Cardiac muscle cell (in vitro differentiated cells and primary cell): ENCODE measurements at places on chromosomes 4 and X. TPM values are rescaled to one million over a fixed set of nuclear protein-coding genes. Genes with fewer than 3 reads are reported as not detected.
A peak's percentile ranks its signal among the peaks of the same experiment; 100 is the strongest.

DNA sequence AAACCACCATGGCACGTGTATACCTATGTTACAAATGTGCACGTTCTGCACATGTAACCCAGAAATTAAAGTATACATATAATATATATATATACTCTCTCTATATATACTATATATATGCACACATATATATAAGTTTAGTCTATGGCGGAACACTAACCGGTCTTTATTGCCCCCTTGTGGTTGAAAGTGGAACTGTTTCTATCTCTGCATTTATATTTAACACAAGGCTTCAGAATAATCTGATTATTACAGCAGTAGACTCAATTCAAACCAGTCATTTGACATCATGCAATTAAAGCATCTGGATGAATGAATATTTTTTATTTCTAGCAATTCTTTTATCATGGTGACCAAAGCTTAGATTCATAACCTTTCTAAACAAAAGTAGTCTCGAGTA is 14.6 kb downstream of the RAB9B start:
- H3K27ac ChIP-seq = no peak overlapping the region
- no peak overlapping the region for H3K4me3 ChIP-seq
- H3K27me3 ChIP-seq = no peaks in the 10 kb centered on the region
- peak; percentile 74 for DNase-seq
- no peaks in the 10 kb centered on the region for H3K4me1 ChIP-seq

DNA sequence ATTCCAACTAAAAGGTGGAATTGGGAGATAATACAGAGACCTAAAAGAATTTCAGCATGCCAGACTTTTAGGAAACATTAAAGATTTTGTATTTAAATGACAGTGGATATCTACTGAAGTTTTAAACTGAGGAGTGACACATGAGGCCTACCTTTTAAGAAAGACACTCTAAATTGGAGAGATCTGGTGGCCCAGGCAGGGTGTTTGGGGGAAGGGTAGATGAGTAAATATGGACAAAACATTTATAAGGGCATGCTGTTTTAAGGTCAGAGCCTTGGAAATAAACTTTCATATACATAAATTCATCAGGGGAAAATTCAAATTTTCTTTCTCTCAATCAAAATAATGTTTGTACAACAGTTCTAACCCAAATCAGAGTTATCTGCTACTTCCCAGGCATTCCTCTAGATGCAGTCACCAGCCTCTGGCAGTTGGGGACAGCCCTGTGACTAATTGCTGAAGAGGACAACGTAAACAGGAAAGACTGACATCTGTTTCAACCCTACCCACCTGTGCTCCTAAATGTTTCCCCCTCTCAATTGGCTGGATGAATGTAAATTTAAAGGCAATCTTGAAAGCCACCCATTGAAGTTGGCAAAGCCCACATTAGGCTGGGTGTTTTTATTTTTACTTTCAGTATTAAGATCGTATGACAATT is 1646.9 kb upstream of the ADGRL3 start:
- no peaks in the 10 kb centered on the region for H3K36me3 ChIP-seq
- no peaks in the 10 kb centered on the region for H3K27me3 ChIP-seq
- H3K4me3 ChIP-seq = no peak overlapping the region
- no peaks in the 10 kb centered on the region for H3K4me1 ChIP-seq
- H3K27ac ChIP-seq = no peak overlapping the region
- DNase-seq = peak; percentile 0

Gene IL2
- total RNA-seq = not detected in 2 replicates

- H3K27ac ChIP-seq = no peak overlapping the region
- H3K36me3 ChIP-seq = no peaks in the 10 kb centered on the region
- no peak overlapping the region for H3K4me3 ChIP-seq
- H3K4me1 ChIP-seq = peaks cover 12% of the 10 kb centered on the region
Observed at GRCh38 chr4:100095729-100096595, 94.3 kb downstream of the DDIT4L start.

Gene JCHAIN
- total RNA-seq = not detected in 2 replicates

Gene SPANXD
- total RNA-seq = not detected in 2 replicates

DNA sequence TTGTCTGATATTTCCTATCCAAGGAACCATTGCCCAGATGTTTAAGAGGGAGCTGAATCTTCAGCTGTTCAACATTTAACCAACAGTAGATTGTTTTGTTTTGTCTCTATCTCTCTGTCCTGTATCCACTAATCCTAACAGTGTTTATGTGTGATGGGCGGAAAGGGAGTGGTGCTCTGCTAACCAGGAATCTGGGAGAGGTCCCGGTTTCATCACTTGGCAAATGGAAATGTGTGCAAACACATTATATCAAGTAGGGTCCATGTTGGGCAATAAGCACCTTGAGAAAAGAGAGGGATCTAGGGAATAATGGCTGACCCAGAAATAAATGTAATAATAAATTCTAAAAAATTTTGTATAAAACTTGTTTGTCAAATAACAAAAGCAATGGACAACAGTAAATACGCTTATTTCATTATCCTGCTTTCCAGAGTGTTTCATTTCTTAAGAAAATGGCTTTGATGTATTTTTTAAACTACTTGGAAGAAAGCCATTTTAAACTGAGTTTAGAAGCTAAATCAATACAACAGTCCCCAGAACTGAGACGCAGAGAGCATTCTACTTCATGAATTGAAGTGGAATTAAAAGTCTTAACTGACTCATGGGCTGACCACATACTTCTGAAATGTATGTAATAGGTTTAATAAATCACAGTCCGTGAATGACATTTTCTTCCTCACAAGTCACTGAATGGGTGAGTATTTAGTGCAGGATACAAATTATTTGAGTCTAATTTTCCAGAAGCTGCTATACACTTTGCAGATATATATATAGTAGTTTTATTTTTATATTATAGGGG is 55.8 kb downstream of the EMCN start:
- H3K27me3 ChIP-seq = no peaks in the 10 kb centered on the region
- H3K27ac ChIP-seq = no peak overlapping the region
- DNase-seq = no peak
- H3K4me1 ChIP-seq = no peaks in the 10 kb centered on the region
- no peaks in the 10 kb centered on the region for H3K36me3 ChIP-seq

Gene NCAPG
- total RNA-seq = 3.5 and 25.1 TPM in 2 replicates

Gene IL13RA2
- total RNA-seq = not detected in 2 replicates

- no peaks in the 10 kb centered on the region for H3K36me3 ChIP-seq
- peaks cover 14% of the 10 kb centered on the region for H3K27me3 ChIP-seq
- no peak overlapping the region for H3K4me3 ChIP-seq
- peaks cover 14% of the 10 kb centered on the region for H3K4me1 ChIP-seq
- no peak overlapping the region for H3K27ac ChIP-seq
Observed at GRCh38 chr4:1015746-1016145, 4.3 kb downstream of the FGFRL1 start.

DNA sequence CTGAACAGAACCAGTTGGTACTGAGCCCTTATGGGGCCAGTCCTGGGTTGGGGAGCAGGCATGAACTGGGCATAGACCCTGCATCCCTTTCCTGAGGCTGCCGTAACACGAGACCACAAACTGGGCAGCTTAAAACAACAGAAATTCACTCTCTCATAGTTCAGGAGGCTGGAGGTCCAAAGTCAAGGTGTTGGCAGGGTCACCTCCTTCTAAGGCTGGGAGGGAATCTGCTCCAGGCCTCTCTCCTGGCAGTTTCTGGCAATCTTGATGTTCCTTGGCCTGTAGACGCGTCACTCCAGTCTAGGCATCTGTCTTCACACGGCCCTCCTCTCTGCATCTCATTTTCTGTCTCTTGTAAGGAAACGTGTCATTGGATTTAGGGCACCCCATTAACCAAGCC is 19.8 kb upstream of the SORCS2 start:
- H3K27me3 ChIP-seq = no peaks in the 10 kb centered on the region
- H3K27ac ChIP-seq = no peak overlapping the region
- no peak for DNase-seq
- H3K4me1 ChIP-seq = no peaks in the 10 kb centered on the region
- H3K36me3 ChIP-seq = no peaks in the 10 kb centered on the region
- no peak overlapping the region for H3K4me3 ChIP-seq

Gene NCBP2L
- 0.11 TPM in 1 of 2 replicates, not detected in the other for total RNA-seq

- DNase-seq = no peak
- H3K4me3 ChIP-seq = no peak overlapping the region
- no peaks in the 10 kb centered on the region for H3K27me3 ChIP-seq
- no peaks in the 10 kb centered on the region for H3K36me3 ChIP-seq
- no peaks in the 10 kb centered on the region for H3K4me1 ChIP-seq
Observed at GRCh38 chrX:31376408-31377022, 304.7 kb upstream of the FTHL17 start.

Gene CLDN2
- 0.09 and 0.18 TPM in 2 replicates for total RNA-seq

- H3K36me3 ChIP-seq = no peaks in the 10 kb centered on the region
- DNase-seq = no peak
- no peaks in the 10 kb centered on the region for H3K27me3 ChIP-seq
- H3K4me1 ChIP-seq = no peaks in the 10 kb centered on the region
Observed at GRCh38 chr4:4930677-4931076, 71.2 kb downstream of the MSX1 start.

GRCh38 chr4:185532795-185533324 is 2.4 kb downstream of the PDLIM3 start:
- H3K36me3 ChIP-seq = no peaks in the 10 kb centered on the region
- no peak for DNase-seq
- peaks cover 20% of the 10 kb centered on the region for H3K27me3 ChIP-seq

GRCh38 chrX:68421636-68422035 is 11.7 kb downstream of the OPHN1 start:
- no peak overlapping the region for H3K4me3 ChIP-seq
- H3K27me3 ChIP-seq = no peaks in the 10 kb centered on the region
- no peaks in the 10 kb centered on the region for H3K36me3 ChIP-seq
- no peaks in the 10 kb centered on the region for H3K4me1 ChIP-seq
- no peak overlapping the region for H3K27ac ChIP-seq
- no peak for DNase-seq

Gene EREG
- not detected in 2 replicates for total RNA-seq

Gene RASSF6
- total RNA-seq = not detected in 2 replicates

GRCh38 chrX:70360366-70360765 is 62.7 kb upstream of the GDPD2 start:
- H3K36me3 ChIP-seq = no peaks in the 10 kb centered on the region
- no peak overlapping the region for H3K27ac ChIP-seq
- H3K27me3 ChIP-seq = no peaks in the 10 kb centered on the region
- no peaks in the 10 kb centered on the region for H3K4me1 ChIP-seq
- H3K4me3 ChIP-seq = no peak overlapping the region

DNA sequence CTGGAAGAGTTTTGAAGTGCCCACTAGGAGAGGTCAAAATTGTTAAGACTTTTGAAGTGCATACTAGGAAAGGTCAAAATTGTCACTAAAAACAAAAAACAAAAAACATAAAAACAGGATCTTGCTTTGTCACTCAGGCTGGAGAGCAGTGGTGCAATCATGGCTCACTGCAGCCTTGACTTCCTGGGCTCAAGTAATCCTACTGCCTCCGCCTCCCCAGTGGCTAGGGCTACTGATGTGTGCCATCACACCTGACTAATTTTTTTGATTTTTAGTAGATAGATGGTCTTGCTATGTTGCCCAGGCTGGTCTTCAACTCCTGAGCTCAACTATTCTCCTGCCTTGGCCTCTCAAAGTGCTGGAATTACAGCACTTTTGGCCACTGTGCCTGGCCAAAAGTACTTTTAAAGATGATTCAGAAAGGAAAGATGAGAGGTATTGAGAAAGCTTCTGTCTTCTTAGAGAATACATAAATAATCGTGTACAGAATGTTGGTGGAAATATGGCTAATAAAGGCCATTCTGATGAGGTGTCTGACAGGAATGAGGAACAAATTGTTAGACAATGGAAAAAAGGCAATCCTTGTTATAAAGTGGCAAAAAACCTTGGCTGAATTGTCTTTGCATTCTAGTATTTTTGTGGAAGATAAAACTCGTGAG is 43.3 kb upstream of the STX18 start:
- DNase-seq = no peak
- H3K27ac ChIP-seq = no peak overlapping the region
- H3K36me3 ChIP-seq = no peaks in the 10 kb centered on the region

- H3K27me3 ChIP-seq = no peaks in the 10 kb centered on the region
- no peak overlapping the region for H3K4me3 ChIP-seq
- no peak overlapping the region for H3K27ac ChIP-seq
Observed at GRCh38 chrX:31223817-31224216, 152.0 kb upstream of the FTHL17 start.

Gene WFS1
- total RNA-seq = 29.0 and 44.8 TPM in 2 replicates

Gene NPY5R
- total RNA-seq = 6.9 and 9.7 TPM in 2 replicates

DNA sequence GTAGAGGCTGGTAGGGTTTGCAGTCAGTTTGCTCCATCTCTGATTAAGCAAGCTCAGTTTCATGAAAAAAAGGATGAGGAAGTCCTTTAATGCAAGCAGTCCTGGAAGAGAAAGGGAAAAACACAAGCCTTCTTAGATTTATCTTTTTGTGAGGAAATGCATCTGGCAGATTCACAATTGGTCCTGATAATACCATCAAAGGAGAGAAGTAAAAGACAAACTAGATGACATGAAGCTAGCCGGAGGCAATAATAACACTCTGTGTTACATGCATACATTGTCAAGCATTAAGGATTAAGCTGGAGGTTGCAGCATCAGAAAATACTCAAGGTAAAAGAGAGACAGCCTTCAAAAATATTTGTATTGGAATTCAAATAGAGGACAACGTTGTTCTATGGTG is 356.0 kb upstream of the TEX13C start:
- H3K36me3 ChIP-seq = no peaks in the 10 kb centered on the region
- H3K4me1 ChIP-seq = no peaks in the 10 kb centered on the region
- DNase-seq = no peak
- H3K27ac ChIP-seq = no peak within 1 kb of the TSS
- no peaks in the 10 kb centered on the region for H3K27me3 ChIP-seq

Gene TRIM2
- 40.4 and 52.7 TPM in 2 replicates for total RNA-seq

Gene GRID2
- 0.12 and 0.81 TPM in 2 replicates for total RNA-seq

DNA sequence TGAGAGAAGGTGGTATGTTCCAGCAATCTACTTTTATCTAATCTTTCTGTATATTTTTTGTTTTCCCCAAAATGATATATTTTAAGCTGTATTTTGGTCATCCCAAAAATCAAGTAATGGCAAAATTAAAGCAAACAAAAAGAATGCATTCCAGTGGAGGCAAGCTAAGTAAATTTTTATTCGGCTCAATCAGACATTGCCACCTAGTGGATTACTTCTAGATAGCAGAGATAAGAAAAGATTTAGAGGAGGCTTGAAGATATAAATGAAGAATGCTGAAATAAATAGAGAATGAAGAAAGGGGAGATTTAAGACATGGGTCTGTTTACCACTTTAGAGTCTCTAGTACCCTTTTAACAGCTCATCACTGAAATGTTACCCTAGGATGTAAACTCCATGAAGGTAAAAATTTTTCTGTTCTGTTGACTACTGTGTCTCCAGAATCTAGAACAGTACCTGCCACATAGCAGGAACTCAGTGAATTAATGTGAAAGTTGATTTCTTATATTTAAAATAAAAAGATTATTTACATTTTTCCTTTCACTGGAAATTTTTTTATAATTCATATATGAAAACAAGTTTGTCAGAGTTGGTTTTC is 110.9 kb upstream of the ANK2 start:
- no peaks in the 10 kb centered on the region for H3K27me3 ChIP-seq
- H3K36me3 ChIP-seq = no peaks in the 10 kb centered on the region

Gene SLC6A8
- total RNA-seq = 23.7 and 29.0 TPM in 2 replicates
